ENCODE measurements at places on chromosomes 5 and 9.

DNA sequence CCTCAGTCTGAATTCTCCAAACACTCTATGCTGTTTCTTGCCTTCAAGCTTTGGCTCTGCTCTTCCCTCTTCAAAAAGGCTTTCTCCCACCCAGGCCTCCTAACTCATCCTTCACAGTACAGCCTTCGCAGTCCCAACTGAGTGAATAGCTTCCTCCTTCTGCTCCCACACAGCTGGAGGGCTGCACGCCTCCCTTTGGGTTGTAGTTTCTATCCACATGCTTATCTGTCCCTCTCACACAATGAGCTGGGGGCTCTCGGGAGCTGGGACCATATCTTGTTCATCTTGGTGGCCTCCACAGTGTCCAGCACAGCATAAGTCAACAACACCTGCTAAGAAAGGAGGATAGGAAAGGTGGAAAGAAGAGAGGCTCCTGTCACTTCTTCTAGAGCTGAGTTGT, 69.5 kb upstream of the XPA start:
- no peak for DNase-seq

GRCh38 chr9:8907868-8908267, 1108.3 kb upstream of the DMAC1 start:
- DNase-seq, result no peak

GRCh38 chr9:74810200-74810599, 77.5 kb downstream of the TRPM6 start:
- DNase-seq, result no peak

DNA sequence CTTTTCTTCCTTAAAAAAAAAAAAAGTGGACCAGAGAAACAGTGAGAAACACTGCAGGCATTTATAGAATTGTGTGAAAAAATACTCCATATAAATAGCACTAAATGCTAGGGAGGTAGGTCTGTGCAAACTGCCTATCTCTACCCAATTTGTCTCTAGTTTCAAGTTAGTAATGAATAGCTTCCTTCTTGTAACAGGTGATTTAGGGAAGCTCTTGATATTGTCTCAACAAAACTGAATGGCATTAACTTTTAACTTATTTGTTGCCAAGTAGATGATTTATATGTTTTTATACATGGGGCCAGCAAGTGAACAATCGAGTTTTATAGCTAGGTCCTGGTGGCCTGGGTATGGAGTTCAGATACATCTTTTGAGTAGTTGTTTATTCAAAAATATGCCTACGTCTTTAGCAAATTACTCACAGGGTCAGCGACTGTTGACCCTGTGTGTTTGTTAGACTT, 283.6 kb downstream of the NR3C1 start:
- no peak for DNase-seq

GRCh38 chr5:150172556-150172955, 6.0 kb downstream of the CDX1 start:
- no peak for DNase-seq

DNA sequence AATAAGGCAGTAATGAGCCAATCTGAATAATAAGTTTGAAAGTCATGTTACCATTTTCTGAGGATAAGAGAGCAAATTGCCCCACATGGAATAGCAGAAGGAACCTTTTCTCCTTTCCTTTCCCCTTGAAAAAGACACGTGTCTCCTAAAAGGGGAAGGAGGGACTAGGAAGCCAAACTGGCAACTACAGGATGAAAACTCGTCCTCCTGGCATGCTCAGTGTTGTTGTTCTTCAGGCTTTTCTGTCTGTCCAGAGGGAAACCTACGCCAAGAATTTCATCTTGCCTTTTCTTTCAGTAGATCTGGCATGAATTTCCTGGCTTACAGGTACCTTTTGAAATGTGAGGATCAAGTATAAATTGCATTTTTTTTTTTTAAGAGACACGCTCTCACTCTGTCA, 355.9 kb upstream of the TLE4 start:
- no peak for DNase-seq

DNA sequence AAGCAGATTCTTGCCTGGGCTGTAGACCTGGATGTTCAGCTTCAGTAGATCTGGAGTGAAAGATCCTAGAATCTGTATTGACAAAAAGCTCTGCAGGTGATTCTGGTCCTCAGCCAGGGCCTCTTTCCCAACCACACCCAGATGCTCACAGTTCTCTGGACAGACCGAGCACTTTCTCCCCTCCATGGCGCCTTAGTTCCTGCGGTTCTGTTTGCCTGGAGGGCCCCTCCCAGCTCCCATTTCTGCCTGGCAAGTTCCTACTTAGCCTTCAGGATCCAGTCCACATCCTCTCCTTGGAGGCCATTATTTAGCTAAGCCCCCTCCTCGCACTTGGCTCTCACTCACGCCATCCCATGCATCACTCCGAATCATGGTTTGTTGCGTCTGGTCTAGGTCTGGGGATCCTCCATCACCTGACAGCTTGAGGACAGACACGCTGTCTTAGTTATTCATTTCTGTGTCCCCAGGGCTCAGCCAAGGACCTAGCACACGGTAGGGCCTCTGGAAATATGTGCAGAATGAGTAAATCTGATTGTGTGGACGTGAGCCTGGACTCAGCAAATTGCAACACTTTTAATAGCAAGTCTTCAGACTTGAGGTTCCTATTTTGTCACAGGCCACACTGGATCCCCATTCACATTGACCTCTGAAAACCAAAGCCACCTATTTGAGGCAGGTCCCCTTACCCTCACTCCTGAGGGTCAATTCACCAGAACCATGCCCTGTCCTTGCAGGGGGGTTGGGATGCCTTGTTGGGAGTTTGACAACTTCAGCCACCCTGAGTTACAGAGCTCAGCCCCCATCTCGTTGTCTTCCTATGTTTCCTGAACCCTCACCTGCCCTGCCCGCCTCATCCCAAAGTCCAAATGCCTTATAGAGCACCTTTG, 50.7 kb downstream of the COL15A1 start:
- no peak for DNase-seq

GRCh38 chr9:136270173-136270705, 24.6 kb upstream of the QSOX2 start:
- no peak for DNase-seq

- DNase-seq, result no peak
Measured at GRCh38 chr9:127961155-127961490, 19.7 kb downstream of the EEIG1 start.

- DNase-seq, result no peak
Measured at GRCh38 chr5:18675041-18675440, 1040.8 kb downstream of the TAF11L14 start.

DNA sequence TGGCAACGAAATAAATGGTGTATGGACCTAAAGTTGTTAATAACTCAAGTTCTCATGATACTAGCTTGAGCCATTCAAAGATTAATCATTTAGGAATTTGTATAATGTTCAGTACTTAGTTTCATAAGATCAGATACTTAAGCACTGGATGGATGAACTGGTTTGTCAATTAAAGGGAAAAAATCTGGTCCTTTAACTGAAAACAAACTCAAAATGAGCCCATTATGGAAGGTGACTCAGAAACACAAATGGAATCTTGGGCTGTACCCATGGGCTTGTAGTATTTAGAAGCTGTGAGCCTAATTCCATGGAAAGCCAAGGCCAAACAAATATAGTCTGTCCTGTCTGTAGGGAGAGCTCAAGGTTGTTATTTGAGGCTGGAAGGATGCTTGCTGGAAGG, 27.6 kb upstream of the ADRB2 start:
- DNase-seq, result no peak

GRCh38 chr5:158159621-158160020, 300.7 kb upstream of the CLINT1 start:
- no peak for DNase-seq

DNA sequence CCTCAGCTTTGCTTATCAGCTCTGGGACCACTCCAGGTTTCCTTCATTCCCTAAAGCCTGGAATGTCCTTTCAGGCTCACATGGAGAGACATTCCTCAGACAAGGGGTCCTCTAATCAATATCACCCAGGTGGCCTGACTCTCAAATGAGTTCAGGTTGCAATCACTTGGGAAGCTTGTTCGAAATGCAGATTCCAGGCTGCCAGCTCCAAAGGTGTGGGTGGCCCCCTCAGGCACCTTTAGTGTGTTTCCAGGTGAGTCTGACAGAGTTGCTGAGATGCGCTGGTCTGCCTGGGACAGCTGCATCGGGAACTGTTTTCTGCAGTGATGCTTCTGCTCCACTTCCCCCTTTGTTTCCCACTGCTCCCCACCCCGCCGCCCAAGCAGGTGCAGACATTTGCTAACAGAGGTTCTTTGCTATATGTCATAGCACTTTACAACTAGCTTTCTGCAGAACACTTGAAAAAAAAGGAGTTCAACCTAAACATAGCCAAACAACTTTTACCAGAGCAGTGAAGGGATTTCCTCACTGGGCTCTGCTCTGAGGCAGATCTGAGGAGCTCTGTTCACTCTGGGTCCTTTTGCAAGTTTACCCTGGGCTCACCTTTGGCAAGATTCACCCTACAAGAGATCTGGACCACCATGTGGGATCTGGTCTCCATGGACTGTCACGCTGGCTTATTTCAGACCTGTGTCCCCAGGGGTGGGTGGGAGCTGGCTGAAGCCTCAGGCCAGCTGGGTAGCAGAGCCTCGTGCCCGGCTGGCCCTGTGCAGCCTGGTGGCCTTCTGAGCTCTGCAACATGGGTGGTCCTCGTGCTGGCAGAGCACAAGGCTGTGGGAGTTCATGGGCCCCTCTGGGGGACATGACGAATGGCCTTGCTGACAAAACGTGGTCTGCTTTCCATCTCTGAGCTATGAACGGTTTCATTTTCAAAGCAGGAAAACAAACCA, 539.6 kb downstream of the CCDC171 start:
- no peak for DNase-seq

DNA sequence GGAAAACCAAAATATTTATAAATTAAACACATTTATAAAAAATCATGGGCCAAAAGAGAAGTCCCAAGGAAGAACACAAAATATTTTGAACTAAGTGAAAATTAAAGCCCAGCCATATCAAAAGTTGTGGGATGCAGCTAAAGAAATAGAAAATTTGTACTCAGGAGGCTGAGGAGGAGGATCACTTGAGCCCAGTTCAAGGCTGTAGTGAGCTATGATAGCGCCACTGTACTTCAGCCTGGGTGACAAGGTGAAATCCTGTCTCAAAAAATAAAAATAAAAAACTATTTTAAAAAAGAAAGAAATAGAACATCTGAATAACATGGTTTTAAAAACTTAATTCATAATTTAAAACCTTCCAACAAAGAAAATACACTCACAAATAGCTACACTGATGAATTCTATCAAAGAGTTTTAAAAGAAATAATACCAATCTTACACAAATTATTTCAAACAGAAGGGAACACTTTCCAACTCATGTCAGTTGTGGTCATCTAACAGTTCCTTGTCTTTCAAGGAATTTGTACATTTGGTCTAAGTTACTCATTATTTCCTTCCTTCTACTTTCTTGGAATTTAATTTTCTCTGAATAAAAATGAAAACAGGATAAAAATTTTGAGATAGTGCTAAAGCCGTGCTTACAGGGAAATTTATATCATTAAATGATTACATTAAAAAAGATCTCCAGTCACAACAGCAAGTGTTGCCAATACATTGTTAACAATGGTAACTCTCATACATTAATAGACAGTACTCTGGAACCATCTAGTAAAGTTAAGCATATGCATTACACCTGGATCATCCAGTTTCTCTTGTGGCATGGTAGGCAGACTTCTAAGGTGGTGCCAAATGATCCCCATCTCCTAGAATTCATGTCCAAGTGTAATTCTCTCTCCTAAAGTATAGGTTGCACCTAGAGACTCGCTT, 17.8 kb downstream of the PTBP3 start:
- DNase-seq, result no peak

GRCh38 chr5:13480834-13481233, 463.7 kb downstream of the DNAH5 start:
- no peak for DNase-seq

GRCh38 chr5:54091307-54092130, 218.9 kb downstream of the ARL15 start:
- no peak for DNase-seq

All from activated T-helper 1 cell treated with anti-CD3 and anti-CD28 coated beads, Interleukin-12 subunit alpha, Interleukin-12 subunit beta, Interleukin-2, Interleukin-4 antibody, amounts not matched to agents 30 ng/mL and 10 ng/mL and 1 ng/mL, durations not matched to agents 14 hours and 24 hours and 36 hours (primary cell).